Head of caudate nucleus (tissue), 42 donors: ENCODE measurements at places on chromosomes 5 and 9.

DNA sequence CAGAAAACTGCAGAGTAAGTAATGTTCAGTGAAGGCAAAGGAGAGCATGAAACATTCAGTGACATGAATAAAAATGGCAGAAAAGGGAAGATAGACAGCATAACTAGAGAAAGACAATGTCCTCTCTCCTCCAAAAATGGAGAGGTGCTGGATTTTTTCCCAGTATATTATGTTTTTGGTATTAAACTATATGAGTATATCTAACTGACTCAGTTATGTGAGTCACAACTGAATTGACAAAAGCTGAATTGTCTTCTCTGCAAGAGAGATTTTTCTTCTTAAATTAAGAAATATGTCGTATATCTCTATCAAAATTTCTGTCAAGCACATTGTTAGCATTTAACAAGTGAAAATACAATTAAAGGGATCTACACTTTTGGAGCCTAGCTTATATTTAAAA, 375.1 kb downstream of the CHSY3 start:
- no peak for DNase-seq

DNA sequence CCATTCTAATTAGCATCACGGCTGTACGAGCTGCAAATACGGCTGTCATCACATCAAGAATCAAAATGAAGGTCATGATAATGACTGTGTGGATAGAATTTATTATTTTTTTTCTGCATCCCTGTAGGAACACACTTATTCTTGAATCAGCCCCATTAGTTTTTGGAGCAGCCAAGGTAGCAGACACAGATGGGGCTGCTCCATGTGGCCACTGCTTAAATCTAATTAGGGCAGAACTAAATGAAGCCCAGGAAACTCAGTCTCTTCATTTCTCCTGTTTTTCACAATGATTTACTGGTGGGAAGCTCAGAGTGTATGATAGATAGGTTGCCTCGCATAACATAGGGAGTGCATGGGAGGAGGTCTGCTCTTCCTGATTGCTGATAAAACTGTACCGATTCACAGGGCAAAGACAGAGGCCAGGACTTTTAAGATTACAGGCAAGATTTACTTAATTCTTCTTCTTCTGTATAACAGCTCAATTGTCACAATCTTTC, 275.5 kb downstream of the GLIS3 start:
- no peak for DNase-seq

GRCh38 chr9:15295761-15296405, 11.1 kb downstream of the TTC39B start:
- no peak for DNase-seq

- no peak for DNase-seq
These were observed 14.2 kb upstream of the NRARP start for GRCh38 chr9:137316012-137316981.

DNA sequence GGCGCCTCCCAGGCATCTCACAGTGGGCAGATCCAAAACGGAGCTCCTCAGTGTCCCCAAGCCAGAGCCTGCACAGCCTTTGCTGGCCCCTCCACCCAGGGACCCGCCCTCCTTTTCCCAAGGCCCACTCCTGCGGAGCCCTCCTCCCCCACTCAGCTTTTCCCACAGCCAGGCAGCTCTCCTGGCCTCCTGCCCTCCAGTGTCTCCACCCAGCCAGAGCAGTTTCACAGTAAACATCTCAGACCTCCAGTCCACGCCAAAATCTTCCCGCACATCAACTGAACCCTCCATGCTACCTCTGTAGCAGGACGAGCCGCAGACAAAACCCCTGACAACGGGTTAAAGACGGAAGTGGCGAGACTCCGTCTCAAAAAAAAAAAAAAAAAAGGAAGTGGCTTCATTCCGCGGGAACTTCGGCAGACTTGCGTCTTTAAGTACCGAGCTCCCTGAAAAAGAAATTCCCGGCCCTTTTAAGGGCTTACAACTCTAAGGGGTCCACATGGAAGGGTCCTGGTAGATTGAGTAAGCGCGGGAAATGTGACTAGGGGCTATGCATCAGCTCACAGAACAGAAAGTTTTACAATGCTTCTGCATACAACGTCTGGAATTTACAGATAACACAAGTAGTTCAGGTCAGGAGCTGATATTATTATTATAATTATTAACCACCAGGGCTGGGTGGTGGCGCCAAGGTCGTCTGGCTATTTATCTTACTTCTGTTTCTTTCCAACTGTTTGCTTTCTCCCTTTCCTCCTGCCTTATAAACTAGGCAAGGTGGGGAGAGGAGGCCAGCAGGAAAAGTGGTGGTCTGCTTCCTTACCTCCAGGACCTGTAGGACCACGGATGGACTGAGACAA, 11.4 kb upstream of the GRIN1 start:
- no peak for DNase-seq
